Stimulated activated CD4-positive, alpha-beta T cell treated with anti-CD3 and anti-CD28 coated beads, Interleukin-15, amount 100 ng/mL, for 24 hours (primary cell): ENCODE measurements at places on chromosomes 4 and X.
A peak's percentile ranks its signal among the peaks of the same experiment; 100 is the strongest.

GRCh38 chr4:10011277-10011676 is 10.0 kb downstream of the SLC2A9 start:
- no peak for DNase-seq

- DNase-seq = no peak
These were observed 16.2 kb downstream of the UBE2K start for GRCh38 chr4:39714166-39714565.

GRCh38 chrX:102765809-102766208 is 45.3 kb downstream of the GPRASP3 start:
- no peak for DNase-seq

GRCh38 chr4:73470728-73471127 is 10.8 kb upstream of the AFM start:
- DNase-seq = no peak

DNA sequence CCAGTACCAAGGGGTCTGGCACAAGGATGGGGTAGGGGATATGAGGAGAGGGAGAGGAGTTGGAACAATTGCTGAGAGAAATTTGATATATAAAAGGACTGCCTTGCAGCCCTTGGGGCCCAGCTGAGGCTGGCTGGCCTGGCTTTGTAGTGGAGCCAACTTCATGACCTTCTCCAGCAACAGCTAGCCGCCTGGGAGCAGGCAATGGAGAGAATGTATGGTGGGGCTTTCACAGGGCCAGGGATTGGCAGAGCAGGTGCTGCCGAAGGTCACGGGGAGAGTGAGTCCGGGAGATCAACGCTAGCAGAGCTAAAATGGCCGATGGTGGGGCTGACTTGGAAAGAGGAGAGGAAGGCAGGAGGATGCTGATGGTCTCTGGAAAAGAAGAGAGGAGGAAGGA is 120.4 kb upstream of the SMIM10 start:
- DNase-seq = no peak

DNA sequence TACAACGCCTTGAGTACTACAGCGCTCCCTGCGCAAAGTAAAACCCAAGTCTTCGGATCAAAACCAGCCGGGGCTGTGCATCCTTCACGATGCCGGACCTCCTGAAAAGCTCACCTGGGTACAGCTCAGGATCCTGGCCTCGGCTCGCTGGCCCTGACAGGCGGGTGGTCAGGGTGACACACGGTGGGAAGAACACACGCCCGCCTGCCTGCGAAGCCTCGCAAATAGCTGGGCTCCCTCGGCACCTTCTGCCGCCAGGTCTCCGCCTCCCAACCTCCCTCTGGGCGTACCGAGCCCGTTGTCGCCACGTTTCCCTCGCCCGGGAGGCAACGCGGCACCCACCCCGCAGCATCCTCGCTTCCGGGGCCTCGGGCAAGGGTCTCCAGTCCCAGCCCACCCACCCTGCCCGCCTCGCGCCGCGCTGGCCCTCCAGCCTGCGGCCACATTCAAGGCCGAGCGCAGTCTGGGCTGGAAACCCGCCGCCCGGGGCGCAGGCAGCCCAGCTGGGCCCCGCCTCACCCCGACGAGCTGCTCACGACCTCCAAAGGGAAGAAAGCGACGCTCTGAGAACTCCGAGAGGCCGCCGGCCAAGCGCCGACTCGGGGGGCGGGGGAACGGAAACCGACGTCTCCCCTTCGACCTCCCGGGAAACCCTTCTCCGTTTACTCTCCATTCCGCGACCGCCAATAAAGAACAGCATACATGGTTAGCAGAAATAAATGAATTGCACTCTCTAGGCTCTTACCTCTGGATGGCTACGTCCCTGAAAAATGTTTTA is 511 bp downstream of the PPM1K start:
- DNase-seq = peak; percentile 75

GRCh38 chr4:119933606-119934005 is 133.0 kb downstream of the MAD2L1 start:
- no peak for DNase-seq

DNA sequence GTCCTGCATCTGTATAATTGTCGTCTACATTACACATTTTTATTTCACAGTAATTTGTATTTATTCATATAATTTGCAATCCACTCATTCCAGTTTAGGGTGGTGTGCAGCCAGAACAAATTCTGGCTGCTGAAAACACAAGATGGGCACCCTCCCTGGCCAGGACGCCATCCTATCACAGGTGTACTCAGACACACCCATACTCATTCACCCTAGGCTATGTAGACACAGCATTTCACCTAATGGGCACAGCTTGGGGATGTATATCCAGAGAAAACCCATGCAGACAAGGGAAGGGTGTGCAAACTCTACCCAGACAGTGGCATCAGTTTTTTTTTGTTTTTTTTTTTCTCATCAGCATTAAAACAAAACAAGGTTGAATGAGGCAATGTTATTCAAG is 73.1 kb downstream of the HMGB2 start:
- DNase-seq = no peak

GRCh38 chr4:150078579-150079080 is 385 bp downstream of the DCLK2 start:
- no peak for DNase-seq

- no peak for DNase-seq
These were observed 37.2 kb upstream of the BDH2 start for GRCh38 chr4:103136671-103137445.

- no peak for DNase-seq
These were observed 113.4 kb downstream of the PJA1 start for GRCh38 chrX:69051901-69052300.

DNA sequence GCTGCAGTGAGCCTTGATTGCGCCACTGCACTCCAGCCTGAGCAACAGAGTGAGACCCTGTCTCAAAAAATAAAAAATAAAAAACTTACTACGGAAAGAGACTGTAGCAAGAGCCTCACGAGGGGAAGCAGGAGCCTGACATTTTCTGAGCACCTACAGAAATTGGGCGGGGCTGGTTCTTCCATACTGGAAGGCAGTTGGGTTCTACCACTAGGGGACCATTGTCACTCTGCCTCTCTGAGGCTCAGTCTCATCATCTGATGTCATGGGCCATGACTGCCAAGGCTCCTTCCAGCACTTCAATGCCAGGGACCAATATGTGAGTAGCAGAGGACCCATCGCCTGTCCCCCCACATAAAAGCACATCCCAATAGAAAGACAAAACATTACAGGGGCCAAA is 8.2 kb downstream of the SH3KBP1 start:
- no peak for DNase-seq

- no peak for DNase-seq
These were observed 32.1 kb downstream of the UBE2K start for GRCh38 chr4:39730072-39730471.

DNA sequence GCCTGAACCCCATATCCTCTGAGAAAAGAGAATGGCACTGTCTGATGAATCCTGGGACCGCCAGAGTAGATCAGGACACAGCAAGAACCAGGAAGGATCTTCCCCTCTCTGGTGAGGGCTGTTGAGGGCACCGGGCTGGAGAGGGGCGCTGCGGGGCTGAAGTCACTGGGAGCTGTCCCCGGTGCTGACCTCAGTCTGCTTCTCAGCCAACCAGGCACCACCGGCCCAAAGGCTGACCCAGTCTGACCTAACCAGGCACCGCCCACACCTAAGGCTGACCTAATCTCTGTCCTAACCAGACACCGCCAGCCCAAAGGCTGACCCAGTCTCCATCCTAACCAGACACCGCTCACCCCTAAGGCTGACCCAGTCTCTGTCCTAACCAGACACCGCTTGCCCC is 82.8 kb downstream of the CPZ start:
- DNase-seq = no peak

DNA sequence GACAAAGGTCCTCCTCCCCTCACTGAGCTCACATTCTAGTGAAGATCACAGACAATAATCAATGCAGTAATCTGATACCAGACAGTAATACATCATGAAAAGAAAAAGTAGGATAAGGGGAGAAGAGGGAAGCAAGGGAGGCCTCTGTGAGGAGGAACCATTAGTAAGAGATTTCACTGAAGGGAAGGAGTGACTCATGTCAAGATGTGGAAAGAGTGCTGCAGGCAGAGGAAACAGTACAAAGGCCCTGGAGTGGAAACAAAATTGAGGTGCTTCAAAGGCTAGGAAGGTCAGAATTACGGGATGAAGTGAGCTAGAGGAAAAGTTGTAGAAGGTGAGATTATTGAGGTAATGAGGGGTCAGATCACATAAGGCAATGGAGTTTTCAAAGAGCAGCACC is 38.1 kb downstream of the LAMTOR3 start:
- peak; percentile 30 for DNase-seq

DNA sequence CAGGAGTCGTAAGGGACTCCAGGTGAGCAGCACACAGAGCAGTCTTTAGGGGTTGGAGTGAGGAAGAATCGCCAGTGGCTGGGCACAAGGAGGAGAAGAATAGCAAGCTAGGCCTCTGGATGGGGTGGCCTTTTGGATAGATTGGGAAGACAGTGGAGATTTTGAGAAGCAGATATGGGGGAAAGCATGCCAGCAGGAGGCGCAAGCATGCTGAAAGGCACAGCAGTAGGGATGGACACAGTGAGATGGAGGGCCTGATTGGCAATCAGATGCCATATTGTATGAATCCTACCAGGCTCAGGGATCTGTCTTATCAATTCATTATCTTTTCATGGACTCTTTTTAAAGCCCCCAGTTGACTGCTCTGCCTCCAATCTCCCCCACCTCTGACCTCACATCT is 60.4 kb upstream of the MAGEA4 start:
- DNase-seq = no peak

- no peak for DNase-seq
These were observed 11.1 kb downstream of the ANXA3 start for GRCh38 chr4:78562687-78563086.

GRCh38 chr4:106852426-106852825 is 183.7 kb downstream of the DKK2 start:
- no peak for DNase-seq

DNA sequence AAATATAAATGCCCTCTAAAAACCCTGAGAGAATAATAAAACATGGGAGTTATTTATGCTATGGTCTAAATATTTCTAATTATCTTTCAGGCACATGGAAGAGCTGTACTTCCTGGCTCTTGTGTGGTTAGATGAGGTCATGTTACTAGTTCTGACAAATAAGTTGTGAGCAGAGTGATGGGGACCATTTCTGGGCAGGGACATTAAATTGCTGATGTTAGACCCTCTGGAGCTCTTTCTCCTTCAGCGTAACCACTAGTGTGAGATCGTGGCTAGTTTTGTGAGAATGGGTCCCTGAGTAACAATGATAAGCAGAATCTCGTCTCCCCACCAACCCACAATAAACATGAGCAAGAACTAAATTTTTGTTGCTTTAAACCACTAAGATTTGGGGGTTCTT is 108.0 kb downstream of the MAML3 start:
- DNase-seq = no peak

DNA sequence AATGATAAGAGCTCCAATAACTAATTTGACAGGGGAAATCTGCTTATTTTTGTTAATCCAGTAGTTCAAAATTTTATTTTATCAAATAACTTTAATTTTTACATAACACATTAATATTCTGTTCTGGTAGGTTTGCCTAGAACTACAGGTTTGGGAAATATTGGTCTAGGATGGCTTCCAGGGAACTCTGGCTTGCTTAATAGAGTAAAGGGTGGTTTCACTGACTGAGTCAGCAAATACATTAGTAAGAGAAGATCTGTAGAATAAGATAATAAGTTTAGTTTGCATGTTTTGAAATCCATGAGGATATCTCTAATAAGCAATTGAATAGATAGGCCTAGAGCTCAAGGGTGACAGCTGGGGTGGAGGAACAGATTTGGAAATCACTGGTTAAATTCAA is 500.7 kb downstream of the ZNF674 start:
- DNase-seq = no peak
